ENCODE measurements at places on chromosomes 6 and 20.

DNA sequence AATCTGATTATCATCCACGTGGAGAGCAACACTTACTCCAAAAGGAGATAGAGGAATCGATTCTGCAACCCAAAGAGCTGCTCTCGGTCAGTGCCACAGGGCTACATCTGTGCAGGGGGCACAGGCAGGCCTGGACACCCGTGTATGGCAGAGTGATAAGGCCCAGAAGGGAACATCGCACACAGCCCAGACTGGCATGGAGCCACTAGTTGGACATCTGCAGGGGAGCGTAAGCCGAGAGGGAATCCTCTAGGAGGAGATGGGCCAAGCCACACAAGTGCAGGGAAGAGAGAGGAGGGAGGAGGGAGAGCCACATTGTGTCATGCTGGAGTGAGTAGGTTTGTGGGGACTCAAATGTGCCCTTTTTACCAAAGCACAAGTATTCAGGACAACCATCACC, 50.4 kb upstream of the ENTPD6 start:
- no peak overlapping the region for H3K4me3 ChIP-seq
- H3K4me1 ChIP-seq = peaks cover 6% of the 10 kb centered on the region
- ATAC-seq = no peak
- no peak overlapping the region for H3K27ac ChIP-seq
- H3K36me3 ChIP-seq = no peaks in the 10 kb centered on the region

- peak overlapping the region; percentile 70 for H3K4me3 ChIP-seq
- ATAC-seq = peak; percentile 90
- no peaks in the 10 kb centered on the region for H3K36me3 ChIP-seq
These were observed 124.2 kb upstream of the PTPN1 start for GRCh38 chr20:50385733-50386640.

- peaks cover 5% of the 10 kb centered on the region for H3K4me1 ChIP-seq
- H3K4me3 ChIP-seq = no peak overlapping the region
- no peak for ATAC-seq
- H3K27ac ChIP-seq = no peak overlapping the region
- H3K27me3 ChIP-seq = peaks cover 32% of the 10 kb centered on the region
These were observed 221.6 kb upstream of the CDYL start for GRCh38 chr6:4554645-4555044.

- ATAC-seq = no peak
- peaks cover 28% of the 10 kb centered on the region for H3K27me3 ChIP-seq
- H3K4me1 ChIP-seq = no peaks in the 10 kb centered on the region
- no peak overlapping the region for H3K4me3 ChIP-seq
- no peaks in the 10 kb centered on the region for H3K36me3 ChIP-seq
- H3K27ac ChIP-seq = no peak overlapping the region
These were observed 4.2 kb upstream of the TSBP1 start for GRCh38 chr6:32375739-32376529.

GRCh38 chr6:36833182-36833789, 6.0 kb downstream of the CPNE5 start:
- H3K4me3 ChIP-seq = no peak overlapping the region
- no peaks in the 10 kb centered on the region for H3K4me1 ChIP-seq
- ATAC-seq = no peak
- H3K36me3 ChIP-seq = no peaks in the 10 kb centered on the region
- H3K27ac ChIP-seq = no peak overlapping the region
- H3K27me3 ChIP-seq = peaks cover 3% of the 10 kb centered on the region

All from activated T-helper 17 cell treated with anti-CD3 and anti-CD28 coated beads, Interleukin-2, amount 50 U/mL, for 72 hours (primary cell).